ENCODE measurements at places on chromosomes 7 and 10. TPM values are rescaled to one million over a fixed set of nuclear protein-coding genes. Genes with fewer than 3 reads are reported as not detected.

The ZNF804B gene
- total RNA-seq: not detected

The NCF1 gene
- 3.9 TPM for total RNA-seq

The FLNC gene
- total RNA-seq: 0.08 TPM

The PRSS37 gene
- total RNA-seq: not detected

The CNOT4 gene
- 29.8 TPM for total RNA-seq

The MYH16 gene
- total RNA-seq: not detected

The AKR1C4 gene
- total RNA-seq: not detected

The CRYGN gene
- total RNA-seq: 0.14 TPM

DNA sequence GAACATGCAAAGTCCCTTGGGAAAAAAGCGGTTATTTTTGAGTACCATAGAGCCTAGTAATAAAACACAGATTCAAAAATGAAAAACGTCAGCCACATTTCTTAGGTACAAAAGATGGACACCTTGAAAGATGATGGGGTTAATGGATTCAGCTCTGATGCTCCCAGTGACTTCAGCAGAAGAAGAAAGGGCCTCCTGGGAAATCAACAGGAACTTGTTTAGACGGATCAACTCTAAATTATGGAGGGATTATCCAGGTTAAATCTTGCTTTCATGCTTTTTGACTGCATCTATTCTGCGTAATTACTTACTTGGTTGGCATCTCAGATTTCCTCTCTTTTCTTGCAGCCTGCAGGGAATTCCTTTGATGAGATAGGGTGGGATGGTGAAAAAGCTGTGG, 82.5 kb downstream of the TMEM178B start:
- DNase-seq: no peak

- no peak for DNase-seq
Observed at GRCh38 chr7:124152859-124153692, 120.2 kb upstream of the TMEM229A start.

- DNase-seq: no peak
Observed at GRCh38 chr10:53477313-53477675, 704.7 kb upstream of the MBL2 start.

DNA sequence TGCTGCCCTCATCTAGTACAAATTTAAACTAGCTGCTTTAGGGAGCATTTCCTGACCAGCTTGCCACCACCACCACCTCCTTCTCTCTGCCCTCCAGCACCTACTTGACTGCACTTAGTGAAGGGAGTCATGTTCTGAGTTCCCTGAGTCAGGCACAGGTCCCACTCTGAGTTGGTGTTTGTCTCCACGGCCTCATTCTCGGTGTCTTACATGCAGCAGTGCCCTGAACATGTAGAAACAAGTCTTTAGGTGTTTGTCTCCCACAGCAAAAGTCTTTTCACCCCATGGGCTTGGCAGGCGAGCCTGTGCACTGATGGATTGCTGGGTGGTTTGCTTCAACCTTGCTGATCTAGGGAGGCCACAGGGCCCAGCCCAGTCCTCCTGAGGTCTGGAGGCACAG, 16.9 kb downstream of the TSPAN14 start:
- DNase-seq: no peak

GRCh38 chr10:130655313-130656186, 519.4 kb downstream of the GLRX3 start:
- DNase-seq: no peak

GRCh38 chr7:98828368-98828767, 41.4 kb downstream of the TMEM130 start:
- no peak for DNase-seq

GRCh38 chr7:155856656-155857055, 44.4 kb upstream of the SHH start:
- no peak for DNase-seq

GRCh38 chr10:97701438-97702069, 12.0 kb upstream of the MARVELD1 start:
- no peak for DNase-seq

GRCh38 chr10:103818765-103819374, 36.5 kb downstream of the SH3PXD2A start:
- no peak for DNase-seq

DNA sequence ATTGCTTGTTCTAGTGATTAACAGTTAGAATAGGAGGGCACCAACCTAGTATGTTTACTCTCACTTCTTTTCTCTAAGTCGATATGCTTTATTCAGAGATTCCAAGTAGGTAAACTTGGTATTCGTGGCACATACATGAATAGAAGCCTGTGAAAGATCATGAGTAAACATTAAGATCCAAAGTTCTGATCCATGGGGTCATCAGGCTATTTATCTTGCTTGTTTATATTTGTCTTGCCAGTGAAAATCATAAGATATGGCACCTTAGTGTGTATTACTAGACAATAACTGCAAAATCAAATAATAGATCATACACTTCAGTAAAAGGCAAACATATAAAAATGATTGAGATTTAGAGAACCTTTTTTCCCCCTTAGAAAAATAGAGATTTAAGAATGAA, 56.5 kb upstream of the LHFPL3 start:
- DNase-seq: no peak

- DNase-seq: no peak
Observed at GRCh38 chr7:135950972-135951371, 26.2 kb downstream of the MTPN start.

All from CD4-positive, alpha-beta T cell (primary cell).